Neural cell (in vitro differentiated cells): ENCODE measurements at places on chromosomes 1 and 21. TPM values are rescaled to one million over a fixed set of nuclear protein-coding genes. Genes with fewer than 3 reads are reported as not detected.

Gene C1orf87
- not detected in 2 replicates for polyA plus RNA-seq

Gene TNFSF4
- 0.98 and 1.0 TPM in 2 replicates for polyA plus RNA-seq

Gene CYP4A22
- polyA plus RNA-seq, result 0.32 TPM in 1 of 2 replicates, not detected in the other

Gene C1orf56
- 0.87 and 1.2 TPM in 2 replicates for polyA plus RNA-seq

Gene FOXO6
- polyA plus RNA-seq, result 0.59 and 3.2 TPM in 2 replicates

Gene AXDND1
- 1.1 and 1.6 TPM in 2 replicates for polyA plus RNA-seq
